ENCODE measurements at places on chromosomes 4 and X.

DNA sequence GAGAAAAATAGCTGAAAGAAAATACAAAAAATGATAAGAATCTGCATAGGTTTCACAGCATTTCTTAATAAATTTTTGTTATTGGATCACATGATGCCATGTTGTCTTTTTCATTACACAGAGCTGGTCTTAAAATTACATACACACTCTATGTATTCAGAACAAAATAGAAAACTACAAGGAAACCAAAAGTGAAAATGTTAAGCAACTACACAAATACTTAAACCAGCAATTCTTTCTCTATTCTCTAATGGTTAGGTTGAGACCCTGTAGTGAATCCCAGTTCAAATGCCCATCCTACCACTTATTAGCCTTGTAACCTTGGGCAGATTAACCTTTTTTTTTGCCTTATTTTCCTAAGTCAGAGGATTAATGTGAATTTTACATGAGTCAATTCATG is 2311.2 kb downstream of the PCDH7 start:
- DNase-seq = no peak

DNA sequence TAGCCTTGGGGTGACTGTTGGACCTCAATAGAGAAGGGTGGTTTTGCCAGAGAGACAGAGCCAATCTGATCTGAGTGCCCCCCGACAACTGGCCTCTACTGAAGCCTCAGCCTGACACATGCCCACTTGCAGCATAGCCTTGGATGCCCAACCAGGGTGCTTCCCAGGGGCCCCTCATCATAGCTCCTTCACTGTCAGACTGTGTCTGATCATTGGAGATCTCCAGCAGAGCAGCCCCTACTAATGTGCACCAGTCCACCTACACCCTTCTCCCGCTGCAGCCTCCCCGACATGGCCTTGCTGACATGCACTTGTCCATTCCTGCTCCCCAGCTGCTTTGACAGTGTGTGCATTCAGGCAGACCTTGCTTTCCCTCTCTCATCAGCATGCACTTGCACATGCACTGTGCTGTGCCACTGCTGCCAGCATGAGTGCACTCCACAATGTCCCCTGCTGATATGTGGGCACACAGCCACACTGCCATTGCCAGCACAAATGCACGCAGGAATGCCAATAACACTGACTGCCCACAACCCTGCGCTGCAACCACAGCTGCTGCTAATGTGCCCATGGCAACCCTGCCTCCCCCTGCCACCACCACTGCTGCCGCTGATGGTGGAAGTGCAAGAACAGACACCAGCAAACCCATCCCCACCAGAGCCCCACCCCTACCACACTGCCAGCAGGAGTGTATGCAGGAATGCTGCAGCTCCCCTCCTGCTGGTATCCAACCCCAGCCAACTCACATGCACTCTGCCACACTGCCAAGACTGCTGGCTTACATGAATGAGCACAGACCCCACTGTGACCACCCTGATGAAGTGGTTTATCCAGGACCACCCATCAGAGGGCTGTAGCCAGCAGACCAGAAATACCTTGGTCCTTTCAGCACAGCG is 68.1 kb upstream of the ZMAT1 start:
- DNase-seq = no peak

- DNase-seq = no peak
Observed at GRCh38 chrX:133530960-133531359, 115.7 kb upstream of the GPC4 start.

DNA sequence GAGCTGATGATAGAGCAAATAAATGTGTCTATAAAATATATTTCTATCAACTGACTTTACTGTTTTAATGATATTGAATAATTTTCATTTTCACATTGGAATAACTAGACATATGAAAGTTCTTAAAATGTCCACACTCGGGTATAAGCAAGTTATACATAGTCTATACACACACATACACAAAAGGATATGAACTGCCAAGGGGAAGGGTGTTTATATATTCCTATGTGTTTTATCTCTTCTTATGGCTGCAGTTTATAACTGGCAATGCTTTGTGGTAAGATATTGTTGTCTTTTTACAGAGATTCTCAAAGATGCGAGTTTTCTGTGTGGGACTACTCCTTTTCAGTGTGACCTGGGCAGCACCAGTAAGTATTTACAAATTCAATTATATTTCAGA is 1.6 kb downstream of the MEPE start:
- DNase-seq = no peak

DNA sequence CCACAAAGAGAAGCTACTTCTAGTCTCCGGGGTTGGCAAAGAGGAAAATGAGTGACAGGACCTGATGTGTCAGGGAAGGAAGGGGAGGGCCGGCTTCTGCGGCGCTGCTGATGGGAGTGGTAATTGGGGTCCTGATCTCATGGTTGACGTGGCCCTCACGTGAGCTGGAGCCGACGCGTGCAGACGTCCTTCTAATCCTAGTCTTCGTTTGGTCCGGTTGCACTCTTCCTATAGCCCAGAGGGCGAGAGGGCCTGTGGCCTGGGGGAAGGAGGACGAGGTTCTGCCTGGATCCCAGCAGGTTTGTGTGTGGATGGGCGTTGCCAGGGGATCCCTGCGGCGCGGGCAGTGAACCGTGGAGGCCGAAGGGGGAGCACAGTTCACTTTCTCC is at the start of gene ARMCX1:
ARMCX1 (plus strand) TSS at position 186 of the 389 bp plus-strand sequence. CDS start 2,384 bp downstream, outside the sequence.
- DNase-seq = no peak

DNA sequence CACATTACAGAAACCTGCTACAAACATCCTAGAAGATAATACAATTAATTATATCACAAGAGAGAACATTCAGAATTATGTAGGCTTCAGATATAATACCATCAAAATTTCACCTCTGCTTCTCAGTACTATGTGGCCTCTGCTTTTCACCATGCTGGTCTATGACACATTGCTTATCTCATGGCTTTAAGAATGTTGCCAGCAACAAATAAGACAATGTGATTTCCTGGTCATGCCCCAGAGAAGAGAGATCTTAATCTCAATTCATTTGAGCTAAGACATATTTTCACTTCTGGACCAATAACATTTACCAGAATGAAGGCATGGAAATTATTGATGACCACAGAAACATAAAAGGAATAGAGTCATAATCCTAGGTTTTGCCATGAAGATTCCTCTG is 1233.4 kb upstream of the ADGRL3 start:
- no peak for DNase-seq

DNA sequence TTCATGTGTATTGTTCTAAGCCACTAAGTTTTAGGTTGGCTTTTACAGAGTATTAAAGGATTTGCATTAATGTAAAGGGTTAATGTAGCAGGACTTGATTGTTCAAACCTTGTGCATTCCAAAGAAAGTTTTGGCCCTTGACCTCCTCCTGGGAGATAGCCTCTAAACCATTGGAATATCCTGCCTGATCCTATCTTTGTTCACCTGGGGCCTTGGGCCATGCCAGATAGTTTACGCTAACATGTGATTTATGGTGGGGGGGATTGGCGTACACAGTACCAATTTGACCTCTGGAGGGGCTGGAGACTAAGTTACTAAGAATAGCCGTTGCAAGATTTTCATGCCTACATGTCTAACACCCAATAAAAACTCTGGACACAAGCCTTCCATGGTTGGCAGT is 1002.7 kb upstream of the PABPC4L start:
- no peak for DNase-seq

DNA sequence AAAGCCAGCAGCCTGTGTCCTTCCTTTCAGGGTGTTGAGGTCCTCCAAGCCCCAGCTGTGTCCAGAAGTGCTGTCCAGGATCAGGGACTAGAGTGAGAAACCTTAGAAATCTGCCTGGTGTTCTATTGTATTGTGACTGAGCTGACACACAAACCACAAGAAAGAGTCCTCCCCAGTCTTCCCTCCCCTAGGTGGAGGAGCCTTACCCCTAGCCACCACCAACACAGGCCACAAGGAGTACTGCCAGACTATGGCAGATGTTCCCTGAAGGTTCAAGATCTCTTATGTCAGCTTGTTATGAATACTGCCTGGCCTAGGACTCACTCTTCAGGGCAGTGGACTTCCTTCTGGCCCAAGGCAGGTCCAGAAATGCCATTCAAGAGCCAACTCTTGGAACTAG is 514.1 kb upstream of the PITX2 start:
- DNase-seq = no peak

- DNase-seq = no peak
Observed at GRCh38 chr4:142846108-142846728, at the start of gene INPP4B. Gene INPP4B (minus strand): TSS chr4:142846301.

- DNase-seq = no peak
Observed at GRCh38 chrX:43493756-43494155, 162.3 kb upstream of the MAOA start.

DNA sequence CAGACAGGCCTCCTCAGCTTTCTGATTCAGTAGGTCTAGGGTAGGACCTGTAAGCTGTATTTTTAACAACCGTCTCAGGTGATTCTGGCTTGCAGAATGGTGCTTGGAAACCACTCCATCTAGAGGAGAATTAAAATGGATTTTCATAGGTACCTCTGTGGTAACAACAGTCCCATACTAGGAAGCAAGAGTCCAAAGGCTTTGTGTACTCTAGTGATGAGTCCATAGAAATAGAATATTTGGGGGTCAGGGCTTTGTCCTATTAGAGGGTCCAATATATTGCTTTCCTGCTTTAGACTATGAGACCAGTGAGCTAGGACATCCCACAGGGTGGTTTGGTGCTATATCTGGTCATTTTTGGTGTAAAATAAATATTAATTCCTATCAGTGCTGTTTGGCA is 242.0 kb downstream of the SCFD2 start:
- no peak for DNase-seq

DNA sequence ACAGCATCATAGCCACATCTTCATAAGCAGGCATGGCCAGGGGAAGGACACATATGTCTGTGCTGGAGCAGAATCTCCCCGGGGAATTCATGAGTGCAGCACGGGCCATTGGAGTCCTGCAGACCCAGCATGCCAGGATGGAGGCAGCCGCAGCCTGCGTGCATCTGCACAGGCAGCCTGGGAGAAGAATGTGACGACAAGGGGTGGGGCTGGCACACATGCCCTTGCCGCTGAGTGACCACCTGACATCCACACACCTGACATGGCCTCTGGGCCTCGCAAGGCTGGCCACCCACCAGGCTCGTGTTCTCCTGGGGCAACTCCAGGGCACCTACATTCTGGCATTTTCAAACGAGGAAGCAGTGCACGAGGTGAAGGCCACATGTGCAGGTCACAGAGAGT is 66.2 kb upstream of the AFAP1 start:
- DNase-seq = no peak

- no peak for DNase-seq
Observed at GRCh38 chr4:184960505-184960971, 57.8 kb upstream of the HELT start.

- DNase-seq = no peak
Observed at GRCh38 chr4:10734697-10735096, 50.1 kb upstream of the CLNK start.

DNA sequence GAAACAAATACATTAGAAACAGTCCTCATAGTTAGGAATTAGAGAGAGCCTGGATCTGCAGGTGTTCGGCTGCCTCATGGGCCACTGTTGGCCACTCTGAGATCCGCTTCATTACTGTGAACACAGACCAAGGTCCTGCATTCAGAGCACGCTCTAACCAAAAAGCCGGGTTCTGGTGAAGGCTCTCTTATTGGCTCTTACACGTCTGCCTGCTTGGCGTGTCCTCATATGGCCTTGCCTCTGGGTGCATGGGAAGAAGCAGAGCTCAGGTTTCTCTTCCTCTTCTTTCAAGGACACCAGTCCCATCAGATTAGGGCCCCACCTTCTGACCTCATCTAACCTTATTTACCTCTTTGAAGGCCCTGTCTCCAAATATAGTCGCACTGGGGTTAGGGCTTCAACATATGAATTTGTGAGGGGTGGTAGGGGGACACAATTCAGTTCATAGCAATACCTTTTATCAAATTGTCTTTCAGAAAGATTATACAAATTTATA is 37.1 kb upstream of the ELF2 start:
- no peak for DNase-seq

DNA sequence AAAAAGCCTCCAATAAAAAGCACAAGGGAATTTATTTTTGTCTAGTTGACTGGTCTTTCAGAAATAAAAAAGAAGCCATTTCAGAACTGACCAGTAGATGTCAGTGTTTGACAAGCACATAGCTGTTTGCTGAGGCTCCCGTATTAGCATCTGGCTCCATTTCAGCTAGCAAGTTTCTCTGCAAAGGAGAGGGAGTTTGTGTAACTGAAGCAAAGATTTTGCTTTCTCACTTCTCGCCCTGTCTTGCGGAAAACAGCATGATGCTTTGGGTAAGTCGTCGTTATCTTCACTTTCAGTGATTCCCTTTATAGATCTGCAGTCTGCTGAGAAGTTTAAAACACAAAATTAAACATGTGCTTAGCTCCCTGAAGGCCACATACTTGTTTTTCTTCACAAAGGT is 85.5 kb downstream of the CT47B1 start:
- DNase-seq = no peak

DNA sequence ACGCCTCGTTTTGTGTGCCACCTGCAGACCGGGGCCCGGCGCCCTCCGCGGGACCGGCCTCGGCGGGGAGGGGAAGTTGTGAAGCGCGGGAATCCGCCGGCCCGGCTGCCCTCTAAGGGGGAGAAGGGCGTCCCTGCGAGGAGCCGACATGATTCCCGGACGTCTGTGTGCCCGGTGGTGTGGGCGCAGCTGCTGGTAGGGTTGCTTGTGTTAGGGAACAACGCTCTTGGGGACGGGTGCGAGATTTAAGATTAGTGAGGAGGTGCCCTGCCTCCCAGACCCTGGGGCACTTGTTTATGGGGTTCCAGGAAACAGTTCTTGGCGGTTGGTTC is 627 bp downstream of the CDKN2AIP start:
- DNase-seq = no peak

- no peak for DNase-seq
Observed at GRCh38 chrX:46255046-46255445, 290.2 kb downstream of the ZNF674 start.

- DNase-seq = no peak
Observed at GRCh38 chrX:40240844-40241243, 143.1 kb upstream of the BCOR start.

DNA sequence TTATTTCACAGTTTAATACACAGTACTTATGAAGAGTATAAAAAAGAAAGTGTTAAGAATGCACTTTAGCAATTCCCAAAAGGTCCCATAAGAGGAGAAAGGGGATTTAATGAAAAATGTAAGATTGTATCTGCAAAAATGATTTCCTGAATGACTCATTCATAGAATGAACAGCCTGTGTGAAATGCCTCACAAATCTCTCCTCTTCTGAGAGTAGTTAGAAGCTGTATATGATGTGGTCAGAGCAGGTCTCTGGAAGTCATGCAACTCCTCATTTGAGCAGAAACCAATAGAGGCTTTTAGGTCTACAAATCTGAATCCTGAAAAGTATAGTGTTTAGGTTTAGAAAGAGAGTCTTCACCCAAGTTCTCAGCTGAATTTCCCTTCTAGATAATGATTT is 381.3 kb upstream of the INTU start:
- no peak for DNase-seq

- DNase-seq = no peak
Observed at GRCh38 chr4:177968817-177969442, 526.7 kb upstream of the AGA start.

GRCh38 chr4:40788331-40788730 is 38.6 kb downstream of the NSUN7 start:
- DNase-seq = no peak

DNA sequence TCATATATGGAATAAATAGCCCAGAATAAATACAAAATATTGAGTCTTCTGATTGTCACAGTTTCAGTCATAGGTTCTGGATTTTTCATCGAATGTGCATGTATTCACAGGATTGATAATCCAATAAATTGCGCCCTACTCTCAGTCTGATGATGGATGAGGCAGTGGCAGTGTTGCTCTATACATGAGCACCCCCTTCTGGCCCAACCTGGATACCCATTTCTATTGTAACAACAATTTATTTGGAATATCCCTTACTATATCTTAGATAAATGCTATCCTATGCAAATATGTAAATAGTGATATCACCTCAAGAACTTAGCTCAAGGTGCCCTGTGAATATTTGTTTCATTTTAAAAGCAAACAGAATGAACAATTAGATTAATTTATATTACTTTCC is 733.7 kb upstream of the PABPC4L start:
- DNase-seq = no peak

Data from stimulated activated CD8-positive, alpha-beta memory T cell treated with anti-CD3 and anti-CD28 coated beads, Interleukin-7, amount 100 ng/mL, for 1 hour (primary cell).